ENCODE measurements at places on chromosomes 6 and 20.
A peak's percentile ranks its signal among the peaks of the same experiment; 100 is the strongest.

DNA sequence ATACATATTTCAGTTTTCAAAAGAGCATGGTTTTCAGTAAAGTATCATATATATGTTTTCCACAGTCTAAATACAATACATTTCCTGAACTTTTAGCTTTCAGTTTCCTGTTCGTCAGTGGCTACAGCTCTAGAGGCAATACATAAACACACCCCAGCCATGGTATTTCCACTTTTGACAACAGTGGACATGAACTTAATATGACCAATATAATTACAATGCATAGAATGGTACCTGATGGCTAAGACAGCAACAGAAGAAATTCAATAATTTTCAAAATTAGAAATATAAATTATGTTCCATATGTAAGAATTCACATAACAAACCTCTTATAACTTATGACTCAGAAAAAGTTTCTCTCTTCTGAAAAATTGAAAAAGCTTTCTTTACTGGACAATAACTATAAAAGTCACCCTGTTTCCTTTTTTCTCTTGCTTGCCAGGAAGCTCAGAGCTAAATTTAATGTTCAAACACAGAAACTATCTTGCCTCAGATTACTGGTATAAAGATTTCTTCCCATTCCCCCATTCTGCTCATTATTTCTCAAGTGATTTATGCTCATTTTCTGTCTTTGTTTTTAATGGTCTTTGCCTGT is 19.2 kb downstream of the FKBP5 start:
- no peak for DNase-seq

DNA sequence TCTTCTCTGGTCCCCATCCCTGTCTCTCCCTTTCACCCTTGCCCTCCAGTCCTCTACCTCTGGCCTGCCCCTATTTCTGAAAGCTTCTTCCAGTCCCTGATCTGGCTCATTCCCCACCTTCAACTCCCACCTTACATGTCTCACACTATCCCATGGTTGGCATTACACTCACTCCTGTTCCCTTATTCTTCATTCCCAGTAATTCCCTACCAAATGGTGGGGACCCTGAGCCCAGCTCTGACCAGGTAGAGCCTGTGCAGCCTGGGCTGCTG is 6.4 kb downstream of the TP53INP2 start:
- DNase-seq, result no peak

GRCh38 chr20:46702447-46703203 is 6.8 kb upstream of the SLC2A10 start:
- no peak for DNase-seq

- DNase-seq, result peak; percentile 67
Observed at GRCh38 chr6:19838442-19839236, 1.5 kb downstream of the ID4 start.

DNA sequence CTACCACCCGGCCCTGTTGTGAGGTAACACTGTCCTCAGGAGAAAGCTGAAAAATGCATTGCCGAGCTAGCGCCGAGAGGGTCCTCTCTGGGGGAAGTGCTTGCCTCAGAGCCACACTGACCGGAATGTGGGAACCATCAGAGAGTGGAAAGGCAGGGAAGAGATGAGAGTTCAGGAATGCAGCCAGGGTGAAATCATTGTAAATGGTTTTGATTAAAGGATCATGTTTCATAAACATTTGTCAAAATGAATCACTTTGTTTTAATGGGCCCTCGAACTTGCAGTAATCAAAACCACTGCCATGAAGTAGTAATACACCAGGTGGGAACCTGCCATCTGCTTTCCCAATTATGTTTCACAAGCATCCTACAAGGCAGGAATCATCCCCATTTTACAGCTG is 16.9 kb upstream of the IL17F start:
- no peak for DNase-seq

DNA sequence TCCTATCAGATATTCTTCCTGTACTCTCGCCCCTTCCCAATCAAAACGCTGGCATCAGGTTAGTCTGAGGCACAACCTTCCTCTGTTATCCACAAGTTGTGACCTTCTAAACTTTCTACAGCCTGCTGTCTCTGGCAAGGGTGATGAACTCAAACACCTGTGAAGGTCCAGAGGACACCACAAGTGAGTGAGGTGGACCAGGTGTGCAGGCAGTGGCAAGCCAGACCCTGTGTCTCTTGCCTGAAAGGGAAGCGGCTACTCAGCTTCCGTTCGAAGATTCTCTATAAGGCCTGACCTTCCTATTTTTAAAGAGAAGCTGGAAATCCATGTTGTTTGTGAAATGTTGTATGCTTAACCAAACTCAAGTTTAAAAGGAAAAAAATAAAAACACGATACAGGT is 36.8 kb downstream of the GCM1 start:
- no peak for DNase-seq

DNA sequence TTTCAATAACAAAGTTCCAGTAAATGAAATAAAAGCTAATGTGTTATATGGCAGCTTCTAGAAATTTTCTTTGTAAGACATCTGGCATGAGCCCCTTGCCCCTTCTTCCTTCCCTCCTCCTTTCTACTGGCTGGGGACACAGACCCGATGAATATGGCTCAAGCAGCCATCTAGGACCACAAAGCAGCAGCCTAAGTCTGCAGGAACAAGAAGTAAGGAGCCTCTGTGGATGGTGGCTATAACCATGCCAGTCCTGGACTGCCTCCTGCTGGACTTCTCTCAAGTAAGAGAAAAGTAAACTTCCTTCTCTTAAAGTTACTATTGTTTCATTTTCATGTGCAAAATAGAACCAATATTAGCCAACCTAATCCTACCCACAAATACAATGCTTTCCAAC is 114.9 kb upstream of the DST start:
- DNase-seq, result no peak

GRCh38 chr20:49513517-49513916 is 31.0 kb upstream of the KCNB1 start:
- DNase-seq, result no peak

Data from progenitor cell of endocrine pancreas (in vitro differentiated cells).